ENCODE measurements at places on chromosomes 4 and X.

GRCh38 chr4:68954126-68954525 is 2.5 kb upstream of the UGT2A3 start:
- H3K27me3 ChIP-seq, result no peaks in the 10 kb centered on the region
- no peak overlapping the region for H3K27ac ChIP-seq
- H3K36me3 ChIP-seq, result no peaks in the 10 kb centered on the region
- no peak overlapping the region for H3K4me3 ChIP-seq
- no peak for DNase-seq
- no peaks in the 10 kb centered on the region for H3K4me1 ChIP-seq

- no peak for DNase-seq
- no peak overlapping the region for H3K4me3 ChIP-seq
- H3K36me3 ChIP-seq, result no peaks in the 10 kb centered on the region
Measured at GRCh38 chrX:36407836-36408235, 488.3 kb downstream of the CFAP47 start.

DNA sequence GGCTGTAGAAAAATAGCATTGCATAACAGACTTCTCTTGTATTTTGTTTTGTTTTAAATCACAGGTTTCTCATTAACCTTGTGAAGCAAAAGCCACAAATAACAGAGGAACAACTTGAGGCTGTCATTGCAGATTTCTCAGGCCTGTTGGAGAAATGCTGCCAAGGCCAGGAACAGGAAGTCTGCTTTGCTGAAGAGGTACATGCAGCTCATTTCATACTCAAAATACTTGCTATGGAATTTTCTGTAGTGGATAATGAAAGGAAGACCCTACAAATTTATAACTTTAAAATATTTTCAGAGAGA is 17.6 kb downstream of the AFP start:
- H3K4me3 ChIP-seq, result no peak overlapping the region
- no peaks in the 10 kb centered on the region for H3K36me3 ChIP-seq
- H3K27me3 ChIP-seq, result peaks cover 3% of the 10 kb centered on the region
- peaks cover 7% of the 10 kb centered on the region for H3K4me1 ChIP-seq
- DNase-seq, result no peak

DNA sequence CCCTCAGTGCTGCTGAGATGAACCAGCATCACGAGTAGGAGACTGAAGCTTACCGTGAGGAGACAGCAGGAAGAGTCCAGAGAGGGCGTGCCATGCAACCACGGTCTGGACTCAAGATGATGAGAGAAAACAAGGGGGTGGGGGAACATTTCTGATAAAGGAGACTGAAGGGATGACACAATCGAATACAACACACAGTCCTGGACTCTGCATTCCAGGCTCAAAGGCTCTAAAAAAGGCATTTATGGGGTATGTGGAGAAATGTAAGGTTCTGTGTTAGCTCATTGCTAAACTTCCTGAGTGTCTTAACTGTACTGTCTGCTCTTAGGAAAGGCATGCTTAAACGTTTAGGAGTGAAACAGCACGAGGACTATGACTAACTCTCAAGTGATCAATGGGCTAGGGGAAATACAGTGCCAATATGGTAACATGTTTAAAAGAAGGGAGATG is 20.6 kb upstream of the IRAK1 start:
- H3K4me3 ChIP-seq, result no peak overlapping the region
- H3K4me1 ChIP-seq, result peaks cover 33% of the 10 kb centered on the region
- no peaks in the 10 kb centered on the region for H3K27me3 ChIP-seq

DNA sequence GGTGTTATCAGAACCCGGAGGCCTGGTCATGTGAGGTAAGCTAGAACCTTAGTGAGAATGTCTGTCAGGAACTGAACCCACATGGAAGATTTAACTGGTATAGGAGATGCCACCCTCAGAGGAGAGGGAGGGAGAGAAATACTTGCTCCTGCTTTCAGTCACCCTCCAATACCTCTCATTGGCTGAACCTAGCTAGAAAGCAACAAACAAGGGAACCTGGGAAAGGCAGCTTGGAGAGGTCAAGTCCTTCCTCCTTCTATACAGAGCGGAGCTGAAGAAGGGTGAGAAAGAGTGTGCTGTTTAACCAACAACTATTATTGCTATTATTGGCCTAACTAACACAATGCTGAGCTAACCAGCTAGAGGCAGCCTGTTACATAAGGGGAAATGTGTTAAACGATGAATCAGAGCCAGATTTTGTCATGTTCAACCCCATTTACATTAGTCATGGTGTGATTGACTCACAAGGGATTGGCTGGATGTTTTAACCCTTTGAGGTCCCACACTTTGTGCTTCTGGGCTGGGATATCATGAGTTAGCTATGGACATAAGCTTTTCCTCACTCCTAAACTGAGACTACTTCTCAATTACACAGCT is 96.5 kb upstream of the ESX1 start:
- H3K4me3 ChIP-seq, result no peak overlapping the region
- no peaks in the 10 kb centered on the region for H3K4me1 ChIP-seq
- no peak for DNase-seq
- H3K36me3 ChIP-seq, result no peaks in the 10 kb centered on the region
- H3K27ac ChIP-seq, result no peak overlapping the region

- H3K4me1 ChIP-seq, result peaks cover 18% of the 10 kb centered on the region
- H3K27ac ChIP-seq, result no peak overlapping the region
- H3K4me3 ChIP-seq, result no peak overlapping the region
- peaks cover 70% of the 10 kb centered on the region for H3K36me3 ChIP-seq
- H3K27me3 ChIP-seq, result peaks cover 2% of the 10 kb centered on the region
Measured at GRCh38 chr4:7837597-7838135, 102.0 kb downstream of the AFAP1 start.

DNA sequence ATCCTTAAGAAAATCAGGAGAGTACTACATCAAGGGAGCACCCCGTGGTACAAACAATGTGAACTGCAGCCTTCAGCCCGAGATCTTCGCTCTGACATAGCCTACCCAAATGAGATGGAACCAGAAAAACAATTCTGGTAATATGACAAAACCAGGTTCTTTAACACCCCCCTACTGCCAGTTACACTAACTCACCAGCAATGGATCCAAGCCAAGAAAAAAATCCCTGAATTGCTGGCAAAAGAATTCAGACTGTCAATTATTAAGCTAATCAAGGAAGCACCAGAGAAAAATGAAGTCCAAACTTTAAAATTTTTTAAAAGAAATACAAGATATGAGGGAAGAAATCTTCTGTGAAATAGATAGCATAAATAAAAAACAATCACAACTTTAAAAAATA is 101.7 kb upstream of the KLF8 start:
- no peak overlapping the region for H3K4me3 ChIP-seq
- H3K4me1 ChIP-seq, result no peaks in the 10 kb centered on the region
- H3K36me3 ChIP-seq, result peaks cover 5% of the 10 kb centered on the region
- H3K27ac ChIP-seq, result no peak overlapping the region
- H3K27me3 ChIP-seq, result peaks cover 3% of the 10 kb centered on the region

- H3K4me1 ChIP-seq, result peaks cover 7% of the 10 kb centered on the region
- no peak overlapping the region for H3K4me3 ChIP-seq
- peaks cover 19% of the 10 kb centered on the region for H3K27me3 ChIP-seq
- H3K27ac ChIP-seq, result no peak overlapping the region
Measured at GRCh38 chr4:6147441-6147840, 52.9 kb downstream of the JAKMIP1 start.

- H3K27me3 ChIP-seq, result peaks cover 2% of the 10 kb centered on the region
- H3K4me3 ChIP-seq, result no peak overlapping the region
- DNase-seq, result no peak
- peaks cover 15% of the 10 kb centered on the region for H3K4me1 ChIP-seq
- H3K36me3 ChIP-seq, result peaks cover 9% of the 10 kb centered on the region
- H3K27ac ChIP-seq, result no peak overlapping the region
Measured at GRCh38 chr4:61541459-61541858, 341.3 kb downstream of the ADGRL3 start.

GRCh38 chrX:104137496-104137895 is 19.3 kb downstream of the SLC25A53 start:
- H3K4me3 ChIP-seq, result no peak overlapping the region
- H3K27ac ChIP-seq, result no peak overlapping the region
- H3K27me3 ChIP-seq, result no peaks in the 10 kb centered on the region
- no peak for DNase-seq

GRCh38 chrX:100373673-100374072 is 36.4 kb downstream of the PCDH19 start:
- H3K4me1 ChIP-seq, result peaks cover 27% of the 10 kb centered on the region
- no peaks in the 10 kb centered on the region for H3K27me3 ChIP-seq
- no peak overlapping the region for H3K27ac ChIP-seq
- peaks cover 57% of the 10 kb centered on the region for H3K36me3 ChIP-seq

DNA sequence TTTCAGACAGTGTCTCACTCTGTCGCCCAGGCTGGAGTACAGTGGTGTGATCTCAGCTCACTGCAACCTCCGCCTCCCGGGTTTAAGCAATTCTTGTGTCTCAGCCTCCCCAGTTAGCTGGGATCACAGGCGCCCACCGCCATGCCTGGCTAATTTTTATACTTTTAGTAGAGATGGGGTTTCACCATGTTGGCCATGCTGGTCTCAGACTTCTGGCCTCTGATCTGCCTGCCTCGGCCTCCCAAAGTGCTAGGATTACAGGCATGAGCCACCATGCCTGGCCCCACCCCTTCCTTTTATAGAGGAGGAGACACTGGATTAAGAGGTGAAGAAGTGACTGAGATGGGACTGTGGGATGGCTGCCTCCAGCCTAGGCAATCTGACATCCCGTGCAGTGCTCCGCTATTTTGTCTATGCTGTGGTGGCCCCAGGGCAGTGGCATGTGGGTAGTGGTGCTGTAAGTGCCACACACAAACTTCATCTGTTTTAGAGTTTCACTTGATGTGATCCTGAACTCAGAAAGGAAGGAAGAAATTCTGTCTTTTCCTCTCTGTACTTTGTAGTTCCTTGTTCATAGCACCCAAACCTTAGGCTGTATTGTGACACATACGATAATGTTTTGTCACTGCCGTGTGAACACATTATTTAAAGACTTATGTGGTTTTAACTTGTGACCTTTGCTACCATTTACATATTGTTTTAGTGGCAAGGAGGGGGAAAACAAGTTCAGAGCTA is 48.9 kb downstream of the FNIP2 start:
- H3K4me3 ChIP-seq, result no peak overlapping the region
- H3K27me3 ChIP-seq, result peaks cover 7% of the 10 kb centered on the region
- no peak for DNase-seq
- no peaks in the 10 kb centered on the region for H3K36me3 ChIP-seq
- peaks cover 18% of the 10 kb centered on the region for H3K4me1 ChIP-seq

- no peaks in the 10 kb centered on the region for H3K4me1 ChIP-seq
- H3K4me3 ChIP-seq, result no peak overlapping the region
- no peaks in the 10 kb centered on the region for H3K36me3 ChIP-seq
- H3K27ac ChIP-seq, result no peak overlapping the region
- no peak for DNase-seq
Measured at GRCh38 chr4:83153417-83153816, 38.9 kb upstream of the PLAC8 start.

DNA sequence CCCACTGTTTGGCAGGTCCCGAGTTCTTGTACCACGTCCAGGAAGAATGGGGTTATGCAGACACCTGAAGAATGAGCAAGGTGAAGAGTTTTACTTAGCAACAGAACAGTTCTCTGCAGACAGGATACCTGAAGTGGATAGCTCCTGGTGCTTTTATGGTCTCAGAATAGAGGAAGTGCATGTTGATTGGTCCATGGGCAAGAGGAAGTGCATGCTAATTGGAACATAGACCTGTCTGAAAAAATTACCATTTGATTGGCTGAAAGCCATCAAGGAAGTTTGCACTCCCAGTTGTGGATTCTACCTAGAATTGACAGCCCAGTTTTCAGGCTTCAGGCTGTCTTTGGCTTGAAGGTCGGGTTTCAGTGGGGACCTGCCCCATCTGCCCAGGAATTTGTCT is 887.5 kb downstream of the FAT4 start:
- no peak overlapping the region for H3K27ac ChIP-seq
- H3K27me3 ChIP-seq, result no peaks in the 10 kb centered on the region
- H3K4me3 ChIP-seq, result no peak overlapping the region
- H3K36me3 ChIP-seq, result no peaks in the 10 kb centered on the region

- no peaks in the 10 kb centered on the region for H3K27me3 ChIP-seq
- no peak overlapping the region for H3K4me3 ChIP-seq
- peaks cover 17% of the 10 kb centered on the region for H3K36me3 ChIP-seq
- no peak for DNase-seq
- peaks cover 20% of the 10 kb centered on the region for H3K4me1 ChIP-seq
Measured at GRCh38 chrX:103360916-103361315, 4.6 kb downstream of the TCEAL9 start.

- H3K27ac ChIP-seq, result no peak overlapping the region
- no peak for DNase-seq
- peaks cover 13% of the 10 kb centered on the region for H3K36me3 ChIP-seq
Measured at GRCh38 chr4:52054254-52054653, 3.1 kb downstream of the SPATA18 start.

GRCh38 chr4:165721815-165722214 is 151.2 kb upstream of the TLL1 start:
- no peak for DNase-seq
- no peak overlapping the region for H3K4me3 ChIP-seq
- no peak overlapping the region for H3K27ac ChIP-seq
- no peaks in the 10 kb centered on the region for H3K4me1 ChIP-seq
- no peaks in the 10 kb centered on the region for H3K36me3 ChIP-seq

GRCh38 chr4:22597471-22597870 is 81.6 kb upstream of the ADGRA3 start:
- no peak overlapping the region for H3K27ac ChIP-seq
- peaks cover 7% of the 10 kb centered on the region for H3K4me1 ChIP-seq
- H3K27me3 ChIP-seq, result peaks cover 17% of the 10 kb centered on the region
- H3K36me3 ChIP-seq, result no peaks in the 10 kb centered on the region
- DNase-seq, result no peak
- no peak overlapping the region for H3K4me3 ChIP-seq

GRCh38 chr4:44983083-44983482 is 256.7 kb upstream of the GNPDA2 start:
- no peaks in the 10 kb centered on the region for H3K4me1 ChIP-seq
- no peak overlapping the region for H3K27ac ChIP-seq
- H3K36me3 ChIP-seq, result no peaks in the 10 kb centered on the region
- DNase-seq, result no peak
- no peaks in the 10 kb centered on the region for H3K27me3 ChIP-seq
- no peak overlapping the region for H3K4me3 ChIP-seq

DNA sequence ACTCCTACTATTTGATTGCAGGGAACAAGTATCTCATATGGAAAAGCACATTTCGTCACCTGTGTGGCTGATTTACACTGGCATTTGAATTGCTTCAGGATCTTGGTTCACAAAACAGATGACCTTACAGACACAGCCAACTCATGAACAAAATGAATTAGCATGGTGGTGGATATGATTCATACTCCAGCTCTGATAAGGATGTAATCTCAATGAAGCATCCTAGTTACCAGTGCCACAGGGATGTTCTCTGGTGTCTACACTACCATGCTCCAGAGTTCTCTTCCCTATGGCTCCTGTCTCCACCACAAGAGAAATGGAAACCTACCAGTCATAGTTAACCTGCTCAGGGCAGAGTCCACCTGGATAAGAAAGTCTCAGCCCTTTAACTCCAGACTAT is 40.7 kb downstream of the TEC start:
- DNase-seq, result no peak
- H3K27ac ChIP-seq, result no peak overlapping the region
- no peaks in the 10 kb centered on the region for H3K27me3 ChIP-seq
- H3K4me1 ChIP-seq, result peaks cover 4% of the 10 kb centered on the region
- H3K36me3 ChIP-seq, result no peaks in the 10 kb centered on the region
- H3K4me3 ChIP-seq, result no peak overlapping the region

DNA sequence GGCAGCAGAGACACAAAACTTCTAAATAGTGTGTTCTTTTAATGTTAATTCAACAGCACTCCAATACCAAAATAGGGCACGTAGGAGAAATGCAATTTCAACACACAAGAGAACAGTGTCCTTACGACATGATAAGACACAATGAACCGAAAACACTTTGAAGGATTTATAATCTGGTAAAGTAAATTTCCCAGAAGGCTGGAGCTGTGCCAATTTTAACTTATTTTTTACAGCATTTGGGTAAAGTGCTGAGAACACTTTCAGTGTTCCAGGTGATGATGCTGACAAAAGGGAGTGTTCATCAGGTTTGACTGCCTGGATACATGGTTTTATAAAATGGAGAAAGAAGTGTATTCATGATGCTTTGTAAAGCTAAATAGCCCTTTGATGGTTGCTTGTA is 76.5 kb downstream of the MAPK10 start:
- DNase-seq, result no peak
- no peak overlapping the region for H3K4me3 ChIP-seq
- no peaks in the 10 kb centered on the region for H3K36me3 ChIP-seq

All from nephron progenitor cell (in vitro differentiated cells).